Suppressor macrophage (primary cell): ENCODE measurements at places on chromosomes 6 and 20.

DNA sequence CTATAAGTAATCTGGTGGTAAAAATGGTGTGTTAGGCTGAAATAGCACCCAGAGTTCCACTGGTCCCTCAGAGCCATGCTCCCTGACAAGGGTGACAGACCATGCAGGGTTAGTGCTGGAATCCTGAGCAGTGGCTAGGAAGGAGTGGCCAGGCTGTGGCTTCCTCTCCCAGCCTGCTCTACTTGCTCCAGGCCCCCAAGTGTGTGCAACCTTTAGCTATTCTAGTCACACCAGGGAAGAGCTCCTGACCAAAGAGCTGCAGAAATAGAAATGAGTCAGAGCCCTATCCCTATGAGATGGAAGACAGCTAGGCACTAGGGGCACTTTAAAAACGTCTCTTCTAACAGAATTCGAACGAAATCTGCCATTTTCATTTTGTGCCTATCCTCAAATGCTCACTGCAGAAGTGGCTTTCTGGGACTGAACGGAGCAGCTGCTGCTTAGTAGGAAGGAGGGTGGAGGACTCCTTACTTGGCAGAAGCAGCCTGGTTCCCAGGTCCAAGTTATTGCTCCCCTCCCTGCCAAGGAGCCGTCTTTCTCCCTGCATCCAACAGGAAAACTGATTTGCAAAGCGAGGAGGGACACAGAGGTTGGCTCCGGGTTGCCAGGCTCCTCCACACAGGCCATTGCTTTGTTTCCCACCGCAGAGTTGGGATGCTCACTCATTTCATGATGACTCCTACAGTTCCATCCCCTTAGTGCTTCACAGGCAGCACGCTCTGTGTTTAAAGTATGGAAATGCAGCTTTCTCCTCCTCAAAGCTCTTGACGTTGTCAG is 754.5 kb downstream of the C6orf118 start:
- DNase-seq, result no peak

GRCh38 chr6:134714679-134715078 is 235.2 kb downstream of the ALDH8A1 start:
- DNase-seq, result peak; percentile 70

- DNase-seq, result peak; percentile 77
These were observed 878 bp downstream of the HLA-C start for GRCh38 chr6:31270788-31271640.

GRCh38 chr6:74604279-74604678 is 601.6 kb downstream of the COL12A1 start:
- DNase-seq, result no peak

DNA sequence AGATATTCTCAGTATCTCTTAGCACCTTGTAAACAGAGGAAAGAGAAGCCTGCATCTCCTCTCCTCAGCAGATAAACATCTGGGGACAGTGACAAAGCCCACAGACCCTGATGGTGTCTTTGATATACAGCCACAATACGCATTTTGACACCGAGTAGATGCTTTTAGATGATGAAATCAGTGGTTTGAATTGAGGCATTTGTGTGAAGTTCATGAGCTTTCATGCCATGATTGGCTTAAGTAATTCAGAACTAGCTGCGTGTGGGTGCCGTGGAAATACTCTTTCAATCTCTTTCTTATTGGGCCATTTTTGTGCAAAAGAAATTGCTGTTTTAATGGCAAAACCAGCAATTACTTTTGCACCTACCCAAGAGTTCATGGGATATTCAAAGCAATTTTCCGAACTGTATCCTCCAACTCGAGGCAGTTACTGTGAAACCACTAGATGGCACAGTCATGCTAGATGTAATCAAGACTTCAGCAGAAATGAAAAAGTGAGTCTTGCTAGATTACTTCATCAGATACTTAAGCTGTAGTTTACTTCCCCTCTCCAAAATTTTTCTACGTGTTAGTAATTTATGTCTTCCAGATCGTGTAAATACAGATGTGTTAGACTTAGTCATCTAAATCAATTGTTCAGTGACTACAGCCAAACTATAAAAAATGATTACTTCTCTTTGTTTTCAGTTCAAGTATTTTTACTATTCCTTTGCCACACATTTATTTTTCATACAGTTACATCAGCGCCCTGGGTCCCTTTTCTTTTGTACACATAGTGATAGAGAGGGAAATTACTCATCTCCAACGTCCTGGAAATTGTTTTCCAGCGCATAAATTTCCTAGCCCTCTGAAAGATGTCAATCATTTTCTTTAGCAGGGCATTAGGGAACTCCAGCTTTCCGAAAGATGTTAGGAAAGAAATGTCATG is 49.4 kb downstream of the IYD start:
- peak; percentile 60 for DNase-seq
